ENCODE measurements at places on chromosomes 6 and 20.
A peak's percentile ranks its signal among the peaks of the same experiment; 100 is the strongest.

GRCh38 chr6:64694356-64694755, 1012.7 kb downstream of the EYS start:
- DNase-seq, result no peak

DNA sequence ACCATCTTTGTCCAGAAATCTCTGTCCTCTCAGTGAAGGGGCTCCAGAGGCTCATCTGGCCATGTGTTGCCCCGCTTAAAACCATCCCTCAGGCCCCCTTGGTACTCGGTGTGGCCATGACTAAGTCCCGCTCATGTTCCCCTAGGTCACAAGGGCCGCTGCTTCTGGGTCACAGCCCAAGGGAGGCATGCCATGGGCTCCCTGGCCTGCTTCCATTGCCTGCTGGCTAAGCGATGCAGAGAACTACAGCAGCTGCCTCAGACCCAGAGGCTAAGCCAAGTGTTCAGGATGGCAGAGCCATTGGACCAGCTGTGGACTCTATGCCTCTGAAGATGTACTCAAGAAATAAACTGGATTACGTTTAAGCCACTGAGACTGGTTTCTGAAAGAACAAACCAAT, 95.5 kb downstream of the ZFP64 start:
- no peak for DNase-seq

DNA sequence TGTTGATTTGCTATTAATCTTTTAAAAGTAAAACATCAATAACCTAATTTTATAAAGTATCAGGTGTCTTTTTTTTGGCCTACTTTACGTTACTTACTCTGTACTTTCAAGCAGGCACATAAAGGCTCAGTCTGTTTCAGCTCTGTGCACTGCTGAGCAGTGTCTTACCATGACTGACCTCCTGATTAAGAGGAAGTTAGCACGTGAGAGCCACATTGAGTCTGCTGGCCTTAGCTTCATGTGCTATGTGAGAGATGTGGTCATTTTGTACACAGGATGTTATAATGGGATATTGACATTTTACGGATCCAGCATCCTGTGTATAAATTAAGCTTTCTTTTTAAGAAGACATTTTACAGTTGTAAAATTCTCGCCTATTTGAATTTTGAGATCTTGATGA, 31.9 kb downstream of the ARID1B start:
- DNase-seq, result no peak

DNA sequence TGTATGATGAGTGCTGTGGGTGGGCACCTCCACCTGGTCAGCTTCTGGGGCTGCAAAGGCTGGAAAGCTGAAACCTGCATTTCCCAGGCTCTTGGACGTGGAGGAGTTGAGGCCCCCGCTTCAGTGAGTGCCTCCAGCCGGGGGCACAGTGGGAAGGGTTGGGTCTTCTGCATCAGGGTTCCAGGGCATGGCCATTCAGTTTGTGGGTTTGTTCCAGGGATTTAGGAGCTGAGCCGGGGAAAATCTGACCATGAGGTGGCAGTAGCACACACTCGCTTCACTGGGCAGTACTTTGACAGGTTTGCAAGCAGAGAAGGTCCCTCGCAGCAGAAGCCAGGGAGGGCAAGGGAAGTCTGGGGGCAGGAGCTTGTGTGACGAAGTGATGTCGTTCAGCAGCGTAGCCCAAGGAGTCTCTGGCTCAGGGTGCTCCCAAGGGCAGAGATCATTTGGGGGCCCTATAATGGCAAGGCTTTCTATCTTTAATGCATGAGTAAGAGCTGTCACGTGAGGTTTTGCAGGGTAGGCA, 69.5 kb upstream of the SULF2 start:
- peak; percentile 59 for DNase-seq

DNA sequence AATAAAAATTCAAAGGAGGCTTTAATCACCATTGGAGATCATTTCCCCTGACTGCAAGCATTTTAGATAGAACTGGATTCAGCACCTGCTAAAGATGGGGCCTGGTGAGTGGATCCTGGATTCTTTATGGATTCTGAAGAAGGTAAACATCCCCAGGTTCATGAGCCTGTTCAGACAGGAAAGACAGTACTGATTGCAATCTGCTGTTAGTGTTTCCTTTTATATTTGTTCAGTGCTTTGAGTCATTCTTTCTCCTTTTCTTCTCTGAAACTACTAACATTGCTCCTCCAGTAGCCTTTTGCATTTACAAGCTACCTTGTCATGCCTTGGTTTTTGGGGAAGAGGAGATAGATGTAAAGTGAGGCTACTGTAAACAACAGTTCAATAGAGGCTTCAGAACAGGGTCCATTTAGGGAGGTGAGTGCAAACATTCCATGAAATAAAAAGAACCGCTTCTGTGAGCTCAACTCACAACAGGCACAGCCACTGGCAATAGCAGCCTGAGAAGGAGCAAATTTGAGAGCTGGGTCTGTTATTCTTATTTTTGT, 66.4 kb upstream of the PRL start:
- DNase-seq, result no peak

DNA sequence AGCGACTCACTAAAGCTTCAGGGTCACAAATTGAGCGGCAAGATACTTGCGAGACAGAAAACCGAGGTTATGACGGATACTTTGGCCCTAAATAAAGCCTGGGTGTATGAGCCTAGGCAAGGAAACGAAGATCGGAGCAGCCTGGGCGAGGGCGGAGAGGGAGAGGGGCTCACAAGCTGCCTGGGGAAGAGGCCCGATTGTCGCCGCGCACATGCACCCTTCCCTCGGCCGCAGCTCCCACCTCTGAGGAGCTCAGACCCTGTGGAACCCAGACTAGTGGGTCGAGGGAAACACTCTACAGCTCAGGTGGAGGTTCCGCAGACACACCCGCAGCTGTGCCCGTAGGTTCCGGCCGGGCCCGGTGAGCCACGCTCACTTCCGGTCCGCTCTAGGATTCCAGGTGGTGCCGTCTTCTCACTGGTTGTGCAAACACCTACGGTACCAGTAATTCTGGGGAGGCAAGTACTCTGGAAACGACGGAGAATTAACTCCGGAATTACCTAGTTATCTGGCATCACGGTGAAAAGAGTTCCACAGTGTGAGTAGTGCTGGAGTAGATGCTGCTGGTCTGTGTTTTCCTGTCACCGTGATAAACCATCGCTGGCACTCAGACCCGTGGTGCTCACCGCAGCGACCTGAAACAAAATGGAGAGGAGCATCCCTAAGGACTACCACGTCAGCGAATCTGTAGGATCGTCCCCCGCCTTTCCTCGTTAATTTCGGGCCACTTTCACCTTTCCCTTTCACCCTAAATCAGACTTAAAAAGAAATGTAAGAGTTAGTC, 61.5 kb downstream of the GPX5 start:
- DNase-seq, result peak; percentile 87

- no peak for DNase-seq
Observed at GRCh38 chr20:36071848-36072247, 82.7 kb upstream of the EPB41L1 start.

DNA sequence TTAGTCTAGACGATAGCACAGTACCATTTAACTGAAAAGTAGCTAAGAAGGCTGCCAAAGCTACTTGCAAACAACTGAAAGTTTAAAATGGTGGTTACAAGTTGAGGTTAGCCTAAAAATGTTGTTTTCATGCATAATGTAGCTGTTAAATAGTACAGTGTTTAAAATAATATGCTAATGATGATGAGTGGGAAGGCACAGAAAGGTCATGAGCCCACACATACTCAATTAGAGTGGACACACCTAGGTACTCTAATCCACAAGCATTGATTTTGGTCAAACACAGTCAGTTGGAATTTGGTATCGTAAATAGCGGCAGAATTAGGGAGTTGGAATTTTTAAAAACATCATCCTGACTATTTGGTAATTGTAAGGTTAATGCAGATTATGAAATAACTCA, 7.0 kb downstream of the TXLNB start:
- no peak for DNase-seq

GRCh38 chr6:90434094-90434493, 137.5 kb upstream of the BACH2 start:
- DNase-seq, result no peak

- no peak for DNase-seq
Observed at GRCh38 chr20:62172666-62173065, 10.2 kb upstream of the MTG2 start.

- no peak for DNase-seq
Observed at GRCh38 chr6:132166526-132167051, 215.4 kb upstream of the CCN2 start.

DNA sequence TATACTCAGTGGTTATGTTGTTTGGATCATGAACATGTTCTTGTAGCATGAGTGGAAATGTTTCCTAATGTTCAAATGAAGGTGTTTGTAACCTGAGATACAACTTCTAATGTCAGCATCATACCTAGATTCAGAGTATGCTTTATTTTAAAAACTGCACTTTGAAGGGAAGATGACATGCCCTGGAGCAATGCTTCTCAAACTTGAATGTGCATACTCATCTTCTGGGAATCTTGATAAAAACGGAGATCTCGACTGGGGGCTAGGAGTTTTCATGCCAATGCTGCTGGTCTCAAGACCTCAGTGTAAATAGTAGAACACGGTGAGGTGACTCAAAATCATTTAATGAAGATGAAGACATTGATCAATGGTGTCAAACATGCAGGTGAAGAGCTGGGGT, 440.0 kb upstream of the NOX3 start:
- DNase-seq, result no peak

- no peak for DNase-seq
Observed at GRCh38 chr6:168885196-168885595, 368.4 kb downstream of the THBS2 start.

DNA sequence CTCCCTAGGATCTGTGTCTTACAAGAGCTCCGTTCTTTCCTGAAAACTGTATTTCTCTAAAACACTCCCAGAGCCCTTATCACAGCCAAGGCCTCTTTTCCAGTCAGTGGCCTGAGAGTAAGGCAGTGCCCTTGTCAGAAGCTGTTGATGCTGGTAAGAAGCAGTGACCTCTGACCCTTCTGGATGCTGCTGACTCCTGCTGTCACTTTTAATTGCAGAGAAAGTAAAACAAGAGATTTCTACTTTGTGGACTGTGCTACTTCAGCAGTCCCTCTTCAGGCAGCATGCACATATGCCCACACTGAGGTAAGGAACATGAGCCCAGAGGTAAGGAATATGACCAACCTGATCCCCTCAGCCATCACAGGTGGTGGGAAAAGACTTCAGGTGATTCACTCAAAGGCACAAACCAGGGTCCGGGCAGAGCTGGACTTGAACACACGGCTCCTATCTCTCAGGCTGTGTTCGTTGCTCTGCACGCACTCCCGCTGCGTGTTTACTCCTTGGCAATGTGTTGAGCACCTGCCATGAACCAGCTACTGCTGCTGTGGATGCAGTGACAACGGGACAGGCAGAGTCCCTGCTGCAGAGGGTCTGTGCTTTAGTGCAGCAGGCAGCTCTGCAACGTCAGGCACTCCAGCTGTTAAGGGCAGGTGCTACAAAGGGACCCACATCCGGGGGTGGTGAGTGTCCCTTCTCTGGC, 201.9 kb upstream of the CST7 start:
- no peak for DNase-seq

GRCh38 chr20:13009682-13010406, 1.1 kb downstream of the SPTLC3 start:
- no peak for DNase-seq

DNA sequence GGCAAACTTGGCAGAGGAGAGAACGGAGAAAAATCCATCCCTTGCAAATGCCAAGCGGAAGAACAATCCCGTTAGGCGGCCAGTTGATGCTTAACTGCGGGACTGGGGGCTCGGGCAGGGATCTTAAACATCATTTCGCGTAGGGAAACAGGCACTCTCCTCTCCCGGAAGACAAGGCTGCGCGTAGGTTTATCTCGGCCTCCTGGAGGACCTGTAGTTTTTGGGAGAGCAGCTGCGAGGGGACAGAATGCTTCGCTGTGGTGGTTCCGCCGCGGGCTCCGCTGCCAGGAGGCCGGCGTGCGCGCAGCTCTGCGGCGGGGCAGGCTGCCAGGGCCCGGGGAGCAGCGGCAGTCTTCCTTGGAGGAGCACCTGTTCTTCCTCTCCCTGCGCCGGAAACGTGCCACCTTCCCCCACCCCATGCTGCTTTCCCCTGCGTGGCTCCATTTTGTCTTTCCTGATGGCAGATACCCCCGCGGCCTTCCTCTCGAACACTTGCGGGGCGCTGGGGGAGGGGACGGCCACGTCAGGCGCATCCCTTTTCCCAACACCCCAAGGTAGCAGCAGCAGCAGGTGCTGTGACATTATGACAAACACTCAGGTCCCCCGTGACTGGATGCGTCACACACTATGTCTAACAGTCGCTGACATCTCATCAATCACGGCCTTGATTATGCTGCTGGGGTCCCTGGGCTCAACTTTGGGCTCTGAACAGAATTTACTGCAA, 230.7 kb upstream of the BTBD3 start:
- peak; percentile 28 for DNase-seq

GRCh38 chr6:73691512-73691911, 4.5 kb upstream of the CD109 start:
- DNase-seq, result no peak

DNA sequence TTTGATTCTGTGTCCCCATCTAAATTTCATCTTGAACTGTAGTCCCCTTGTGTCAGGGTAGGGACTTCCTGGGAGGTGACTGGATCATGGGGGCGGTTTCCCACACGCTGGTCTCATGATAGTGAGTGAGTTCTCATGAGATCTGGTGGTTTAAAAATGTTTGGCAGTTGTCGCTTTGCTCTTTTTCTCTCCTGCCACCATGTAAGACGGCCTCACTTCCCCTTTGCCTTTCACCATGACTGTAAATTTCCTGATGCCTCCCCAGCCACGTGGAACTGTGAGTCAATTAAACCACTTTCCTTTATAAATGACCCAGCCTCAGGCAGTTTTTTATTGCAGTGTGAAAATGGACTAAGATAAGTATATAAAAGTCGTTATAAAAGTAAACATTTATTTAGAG, 80.5 kb upstream of the SGK1 start:
- DNase-seq, result no peak

GRCh38 chr6:36368921-36369865, 18.3 kb downstream of the ETV7 start:
- no peak for DNase-seq

GRCh38 chr6:137536104-137536773, 42.0 kb upstream of the OLIG3 start:
- DNase-seq, result no peak

DNA sequence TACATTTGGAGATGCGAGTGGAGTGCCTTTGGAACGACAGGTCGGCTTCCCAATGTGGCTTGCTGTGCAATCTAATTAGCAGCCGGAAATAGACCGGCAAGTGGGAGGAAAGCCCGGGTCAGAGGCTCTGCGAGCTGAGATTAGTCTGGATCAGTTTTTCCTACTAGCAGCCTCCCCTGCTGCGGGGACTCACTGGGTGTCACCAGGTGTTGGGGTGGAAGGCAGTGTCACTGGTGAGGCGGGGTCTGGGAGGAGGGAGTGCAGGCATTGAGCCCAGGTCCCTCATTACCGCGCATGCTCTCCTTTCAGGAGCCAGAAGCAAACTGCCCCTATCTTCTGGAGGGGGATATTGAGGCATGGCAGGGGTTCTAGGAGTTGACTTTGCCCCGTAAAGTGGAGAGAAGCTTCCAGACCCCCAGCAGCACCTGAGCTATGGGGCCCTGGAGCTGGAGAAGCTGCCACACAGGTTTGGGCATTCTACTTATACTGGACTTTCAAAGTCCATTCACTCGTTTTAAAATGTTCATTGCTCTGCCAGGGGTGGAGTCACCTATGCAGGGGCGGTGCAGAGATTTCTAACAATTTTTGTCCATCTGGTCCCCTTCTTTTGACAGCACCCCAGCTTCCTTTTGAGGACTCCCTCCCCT, 11.0 kb downstream of the SULF2 start:
- peak; percentile 49 for DNase-seq
